ENCODE measurements at places on chromosomes 3 and 15.

DNA sequence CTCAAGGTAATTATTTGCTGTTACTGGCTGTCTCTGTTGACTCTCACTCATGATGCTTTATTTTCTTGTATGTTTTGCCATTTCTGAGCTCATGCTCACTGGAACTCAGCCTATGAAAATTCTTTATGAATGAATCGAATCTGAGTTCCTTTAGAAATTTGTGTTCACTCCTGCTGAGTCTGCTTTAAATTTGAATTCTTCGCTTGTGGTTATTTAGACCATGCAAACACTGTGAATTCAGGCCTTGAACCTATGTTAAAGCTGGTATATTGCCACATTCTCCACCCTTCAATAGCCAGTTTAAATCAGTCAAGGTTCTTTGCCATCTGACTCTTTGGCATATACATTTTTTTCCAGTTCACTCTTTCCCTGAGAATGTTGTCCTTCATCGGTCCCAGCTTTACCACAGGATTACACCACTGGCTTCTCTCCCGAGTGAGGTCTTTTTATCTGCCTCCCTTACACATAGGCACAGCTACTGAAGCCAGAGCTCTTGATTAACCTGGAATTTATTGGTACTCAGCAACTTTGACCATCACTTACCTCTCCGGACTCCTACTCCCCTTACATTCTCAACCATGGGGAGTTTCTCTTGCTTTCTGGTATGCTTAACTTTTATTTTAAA, 400.6 kb downstream of the VPS13C start:
- no peak for DNase-seq

DNA sequence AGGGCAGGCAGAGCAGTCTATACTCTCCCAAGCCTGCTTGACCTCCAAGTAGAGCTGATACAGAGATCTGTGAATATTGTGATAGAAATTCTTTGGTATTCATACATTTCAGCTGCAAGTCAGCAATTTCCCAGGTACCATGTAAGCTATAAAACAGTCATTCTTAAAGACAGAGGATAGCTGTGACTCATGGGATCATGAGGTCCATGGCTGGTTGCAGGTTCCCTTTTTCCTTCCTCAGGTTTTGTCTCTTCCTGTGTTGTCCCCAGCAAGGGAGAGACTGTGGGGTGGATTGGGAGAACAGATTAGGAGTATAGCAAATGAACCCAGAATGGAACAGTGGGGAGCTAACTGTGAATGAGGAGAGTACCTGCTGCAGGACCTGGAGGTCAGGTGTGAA, 5.4 kb upstream of the P4HTM start:
- no peak for DNase-seq

GRCh38 chr3:57538465-57538864, 5.7 kb downstream of the DNAH12 start:
- no peak for DNase-seq

GRCh38 chr3:116524453-116525210, 79.3 kb upstream of the LSAMP start:
- no peak for DNase-seq

GRCh38 chr3:48928679-48929078, 10.0 kb downstream of the ARIH2 start:
- DNase-seq, result no peak

DNA sequence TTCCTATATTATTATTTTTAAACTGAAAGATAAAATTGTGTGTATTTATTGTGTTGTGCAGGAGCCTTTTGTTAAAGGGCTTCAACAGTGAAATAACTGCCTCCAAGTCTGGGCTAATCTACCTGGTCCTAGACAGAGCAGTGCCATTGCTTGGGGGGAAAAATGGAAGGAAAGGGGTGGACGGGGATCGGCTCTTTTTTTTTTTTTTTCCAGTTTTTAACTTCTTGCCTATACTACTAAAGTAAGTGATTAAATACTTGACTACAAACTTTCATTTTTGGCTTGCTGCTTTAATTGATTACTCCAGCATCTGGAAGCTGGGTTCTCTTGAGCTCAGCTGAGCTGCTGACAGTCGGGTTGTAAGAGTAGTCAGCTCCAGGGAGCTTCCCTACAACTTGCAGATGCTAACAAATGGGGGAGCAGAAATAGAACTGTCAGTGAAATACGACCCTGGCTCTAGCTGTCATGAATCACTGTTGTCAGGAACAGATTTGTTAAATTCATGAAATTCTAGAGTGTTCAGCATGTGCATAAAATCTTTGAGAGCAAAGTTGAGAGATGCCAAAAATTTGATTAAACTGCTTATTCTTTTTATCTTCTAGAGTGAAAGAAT, 276.7 kb downstream of the ROBO1 start:
- DNase-seq, result no peak

- no peak for DNase-seq
These were observed 98.2 kb downstream of the ZNF609 start for GRCh38 chr15:64558460-64559179.

DNA sequence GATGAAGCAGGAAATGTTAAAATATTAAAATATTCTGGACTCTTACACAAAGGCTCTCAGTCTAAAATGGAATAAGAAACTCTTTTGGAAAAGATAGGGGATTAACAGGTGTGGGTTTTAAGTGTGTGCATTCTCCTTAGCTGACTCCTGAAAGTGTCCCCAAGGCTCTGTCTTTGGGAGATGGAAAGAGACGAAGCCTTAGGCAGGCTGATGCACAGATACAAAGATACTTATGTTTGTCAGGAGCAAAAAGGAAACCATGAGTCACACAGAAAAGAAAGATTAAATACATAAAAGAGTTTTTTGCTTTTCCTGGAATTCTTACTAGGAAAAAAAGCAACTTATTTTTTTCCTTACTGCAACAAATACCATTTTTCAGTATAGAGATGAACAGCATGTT, 23.8 kb upstream of the ABI3BP start:
- DNase-seq, result no peak

DNA sequence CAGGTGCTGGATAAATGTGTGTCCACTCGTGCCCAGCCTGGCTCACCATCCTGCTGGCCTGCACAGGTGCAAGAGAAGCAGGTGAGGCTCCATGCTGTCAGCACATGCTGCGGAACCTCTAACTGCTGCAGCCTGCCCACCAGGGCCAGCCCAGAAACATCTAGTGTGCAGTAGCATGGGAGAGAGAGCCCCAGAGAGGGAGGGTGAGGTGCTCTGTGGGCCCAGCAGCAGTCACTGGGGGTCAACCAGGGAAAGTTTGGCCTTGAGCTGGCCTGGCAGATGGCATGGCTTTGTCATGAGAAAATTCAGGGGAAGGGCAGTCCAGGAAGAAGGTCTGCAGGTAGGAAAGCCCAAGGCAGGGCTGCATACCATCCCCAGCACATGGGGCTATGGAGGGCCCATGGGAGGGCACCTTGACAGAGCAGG, 18.2 kb upstream of the PRR23E start:
- DNase-seq, result no peak

DNA sequence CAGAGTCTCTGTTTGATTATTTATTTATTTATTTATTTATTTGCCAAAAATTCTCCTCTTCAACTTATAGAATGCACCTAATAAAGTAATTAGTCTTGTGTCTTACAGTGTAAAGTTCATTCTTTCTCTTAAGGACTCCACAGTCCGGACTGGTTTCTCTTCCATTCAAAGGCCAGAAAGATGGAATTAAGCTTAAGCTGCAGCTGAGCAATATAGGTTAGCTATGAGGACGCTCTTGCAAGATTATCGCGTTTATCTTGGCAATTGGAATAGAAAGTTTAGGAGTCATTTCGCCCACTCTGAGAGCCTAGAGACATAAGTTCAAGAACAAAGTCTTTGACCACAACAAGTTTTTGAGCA, 15.0 kb downstream of the TAGLN3 start:
- DNase-seq, result no peak

GRCh38 chr3:174931473-174932353, 72.6 kb downstream of the NAALADL2 start:
- DNase-seq, result no peak

GRCh38 chr3:64651303-64651702, 36.5 kb downstream of the ADAMTS9 start:
- no peak for DNase-seq

GRCh38 chr3:55661571-55661970, 174.5 kb upstream of the WNT5A start:
- DNase-seq, result no peak

DNA sequence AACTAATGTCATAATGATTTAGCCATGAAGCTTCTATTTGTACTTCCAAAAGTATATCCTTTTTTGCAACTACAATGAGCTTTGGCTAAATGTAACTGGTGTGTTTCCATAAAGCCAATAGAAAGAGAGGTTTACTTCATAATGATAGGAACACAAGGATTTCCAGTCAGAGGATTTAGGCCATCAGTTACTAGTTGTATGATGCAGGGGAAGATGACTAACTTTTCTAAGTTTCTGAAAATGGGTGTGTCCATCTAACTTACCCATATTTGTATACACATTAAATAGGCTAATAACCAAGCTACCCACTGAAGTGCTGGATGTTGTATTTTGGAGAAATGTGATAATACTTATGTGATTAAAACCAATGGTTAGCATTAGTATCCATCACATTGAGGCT, 55.7 kb downstream of the SLC4A7 start:
- DNase-seq, result no peak

GRCh38 chr15:100983221-100983620, 64.1 kb downstream of the LRRK1 start:
- no peak for DNase-seq
